Cardiac septum (tissue), 1 donor: ENCODE measurements at places on chromosomes 3 and 15. TPM values are rescaled to one million over a fixed set of nuclear protein-coding genes. Genes with fewer than 3 reads are reported as not detected.

- DNase-seq = no peak
Observed at GRCh38 chr3:118186051-118186450, 848.6 kb downstream of the IGSF11 start.

DNA sequence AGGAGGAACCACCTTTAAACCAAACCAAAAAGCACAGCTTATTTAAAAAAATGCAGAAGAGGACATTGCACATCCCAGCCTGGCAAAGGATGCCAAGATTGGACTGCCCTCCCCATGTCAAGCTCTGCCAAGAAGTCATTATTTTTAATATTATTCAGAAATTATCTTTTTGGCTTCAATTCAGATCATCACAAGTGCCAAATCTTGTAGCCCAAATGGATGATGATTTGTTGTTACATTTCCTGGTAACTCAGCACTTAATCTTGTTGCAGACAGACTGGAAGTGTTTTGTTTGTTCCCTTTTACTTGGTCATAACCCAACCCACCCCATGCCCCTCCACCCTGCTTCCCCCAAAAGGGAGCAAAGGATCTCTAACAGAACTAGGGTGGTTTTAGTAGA is 28.1 kb upstream of the LXN start:
- DNase-seq = no peak

GRCh38 chr15:33310481-33311311 is at the start of gene RYR3:
TSS of gene RYR3 (plus strand) at chr15:33310967. CDS start at chr15:33311046, 79 bp downstream.
- no peak for DNase-seq

MAGI1 gene
- 69.4 TPM for total RNA-seq

LYSMD4 gene
- total RNA-seq = 12.7 TPM

ZDHHC23 gene
- 2.9 TPM for total RNA-seq
